RPMI8226 (cell line): ENCODE measurements at places on chromosomes 16 and 17.

DNA sequence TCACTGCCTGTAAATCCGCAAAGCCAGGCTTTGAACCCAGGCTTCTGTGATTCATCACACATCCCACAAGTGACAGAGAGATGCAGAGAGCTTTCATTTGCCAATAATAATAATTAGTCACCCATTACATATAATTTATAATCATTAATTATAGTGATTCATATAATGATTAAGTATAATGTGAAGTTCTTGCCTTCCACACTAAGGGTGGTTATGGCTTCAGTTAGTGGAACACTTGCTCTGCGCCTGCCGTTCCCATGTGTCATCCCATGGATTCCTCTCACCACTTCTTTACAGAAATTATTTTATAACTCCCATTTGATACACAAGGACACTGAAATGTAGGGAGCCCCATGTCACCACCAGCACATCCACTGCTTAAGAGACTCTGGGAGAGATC, 39.8 kb upstream of the XYLT1 start:
- DNase-seq, result no peak

GRCh38 chr17:7922845-7923628, 6.6 kb downstream of the KCNAB3 start:
- no peak for DNase-seq

- DNase-seq, result peak; percentile 29
Measured at GRCh38 chr16:11976850-11977375, 379 bp downstream of the SNX29 start.

GRCh38 chr17:75832652-75833400, 11.4 kb downstream of the UNC13D start:
- DNase-seq, result peak; percentile 49

- no peak for DNase-seq
Measured at GRCh38 chr16:730666-731509, 4.0 kb downstream of the HAGHL start.

- no peak for DNase-seq
Measured at GRCh38 chr16:4701791-4702465, 8.6 kb downstream of the NUDT16L1 start.

GRCh38 chr17:733743-734142, 1.3 kb downstream of the TLCD3A start:
- DNase-seq, result no peak

- DNase-seq, result peak; percentile 82
Measured at GRCh38 chr16:89687092-89687940, 827 bp downstream of the CDK10 start.

DNA sequence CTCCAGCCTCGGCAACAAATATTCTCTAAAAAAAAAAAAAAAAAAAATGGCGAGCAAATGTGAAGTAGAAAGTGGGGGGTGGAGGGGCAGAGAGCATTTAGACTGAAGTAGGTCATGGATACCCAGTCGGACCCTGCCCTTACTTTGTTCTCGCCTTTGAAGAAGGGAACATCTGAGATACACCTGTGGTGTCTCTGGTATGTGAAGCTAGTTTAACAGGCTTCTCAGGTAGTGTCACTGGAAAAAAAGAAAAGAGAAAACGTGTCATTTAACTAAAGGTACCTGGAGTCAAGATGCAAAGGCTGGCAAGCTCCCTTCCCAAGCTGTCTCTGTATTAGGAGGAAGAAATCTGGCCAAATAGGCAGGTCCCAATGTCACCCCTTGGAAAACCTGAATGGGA, 8.0 kb downstream of the FBF1 start:
- DNase-seq, result no peak

- DNase-seq, result no peak
Measured at GRCh38 chr16:56505181-56505580, 14.6 kb downstream of the BBS2 start.

DNA sequence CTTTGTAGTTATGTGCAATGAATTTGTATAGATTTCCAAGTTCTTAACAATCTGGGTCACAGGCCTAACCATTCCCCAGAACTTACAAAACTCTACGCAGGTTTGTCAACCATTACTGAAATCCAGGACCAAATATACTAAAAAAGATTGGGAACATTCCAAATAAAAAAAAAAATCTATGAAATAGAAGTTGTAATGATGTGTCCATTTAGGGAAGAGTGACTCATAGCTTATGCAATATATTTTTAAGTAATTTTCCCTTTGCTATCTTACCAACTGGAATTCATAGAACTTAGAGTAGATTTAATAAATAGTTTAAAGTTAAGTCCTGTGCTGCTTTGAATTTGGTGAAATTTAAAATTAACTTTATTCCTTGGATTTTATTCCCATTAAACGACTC, 393.2 kb downstream of the PMP22 start:
- no peak for DNase-seq

DNA sequence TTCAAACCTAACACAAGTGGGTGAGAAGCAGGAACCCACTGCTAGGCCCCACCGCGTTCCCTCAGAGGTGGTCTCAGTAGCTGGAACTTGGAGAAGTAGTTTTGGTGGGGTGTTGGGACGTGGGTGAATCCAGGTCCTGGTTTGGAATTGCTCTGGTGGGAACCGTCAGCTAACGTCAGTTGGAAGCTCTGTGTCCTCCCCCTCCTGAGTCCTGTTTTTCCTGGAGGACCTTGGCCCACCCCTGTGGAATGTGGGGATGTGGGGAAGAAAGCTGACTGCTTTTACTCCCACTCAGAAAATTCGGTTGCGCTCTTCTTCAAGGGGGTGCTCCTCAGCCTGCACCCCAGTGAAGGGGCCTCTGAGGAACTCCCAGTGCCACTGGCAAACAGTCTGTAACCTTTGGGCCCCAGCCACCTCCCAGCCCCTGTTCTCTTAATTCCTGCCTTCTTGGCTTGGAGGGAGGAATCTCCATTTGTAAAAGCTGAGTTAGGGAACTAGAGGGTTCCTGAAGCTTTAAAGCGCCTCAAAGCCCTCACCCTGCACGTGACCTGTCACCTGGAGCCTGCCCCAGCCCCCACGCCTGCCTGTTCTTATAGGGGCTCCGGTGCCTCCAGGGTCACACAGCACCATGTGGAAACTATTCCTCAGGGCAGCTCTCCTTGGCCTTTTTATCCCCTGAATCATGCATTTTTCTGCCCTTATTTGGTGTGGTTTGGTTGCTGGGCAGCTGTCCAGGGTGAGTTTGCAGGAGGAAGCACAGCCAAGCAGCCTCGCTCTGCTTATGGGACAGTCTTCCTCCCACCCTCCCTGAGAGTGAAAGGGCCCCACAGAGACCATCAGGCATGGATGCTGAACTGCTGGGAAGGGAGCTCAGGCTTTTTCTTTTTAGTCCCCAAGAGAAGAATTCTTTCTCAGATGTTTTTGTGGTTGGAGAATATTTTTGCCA, 16.2 kb upstream of the NAGLU start:
- no peak for DNase-seq

DNA sequence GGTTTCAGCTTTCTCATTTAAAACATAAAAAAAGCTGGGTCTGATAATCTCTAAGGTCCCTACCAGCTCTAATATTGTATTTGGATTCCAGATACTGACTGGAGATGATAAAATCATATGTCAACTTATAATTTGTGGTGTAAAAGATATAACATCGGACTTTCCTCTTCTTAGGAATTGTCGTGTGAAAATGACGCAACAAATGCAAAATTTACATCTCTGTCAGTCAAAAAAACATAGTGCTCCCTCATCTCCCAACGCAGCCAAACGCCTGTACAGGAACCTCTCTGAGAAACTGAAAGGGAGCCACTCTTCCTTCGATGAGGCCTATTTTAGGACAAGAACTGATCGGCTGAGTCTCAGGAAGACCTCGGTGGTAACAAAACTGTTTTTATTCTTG, 197.3 kb downstream of the ANKFN1 start:
- DNase-seq, result no peak

- peak; percentile 50 for DNase-seq
Measured at GRCh38 chr16:68116256-68116867, 31.2 kb downstream of the NFATC3 start.

GRCh38 chr17:48751733-48752398, 23.3 kb upstream of the HOXB13 start:
- no peak for DNase-seq

GRCh38 chr16:83689385-83689831, 118.4 kb upstream of the HSBP1 start:
- no peak for DNase-seq

GRCh38 chr16:27595475-27595874, 45.5 kb downstream of the KATNIP start:
- no peak for DNase-seq

DNA sequence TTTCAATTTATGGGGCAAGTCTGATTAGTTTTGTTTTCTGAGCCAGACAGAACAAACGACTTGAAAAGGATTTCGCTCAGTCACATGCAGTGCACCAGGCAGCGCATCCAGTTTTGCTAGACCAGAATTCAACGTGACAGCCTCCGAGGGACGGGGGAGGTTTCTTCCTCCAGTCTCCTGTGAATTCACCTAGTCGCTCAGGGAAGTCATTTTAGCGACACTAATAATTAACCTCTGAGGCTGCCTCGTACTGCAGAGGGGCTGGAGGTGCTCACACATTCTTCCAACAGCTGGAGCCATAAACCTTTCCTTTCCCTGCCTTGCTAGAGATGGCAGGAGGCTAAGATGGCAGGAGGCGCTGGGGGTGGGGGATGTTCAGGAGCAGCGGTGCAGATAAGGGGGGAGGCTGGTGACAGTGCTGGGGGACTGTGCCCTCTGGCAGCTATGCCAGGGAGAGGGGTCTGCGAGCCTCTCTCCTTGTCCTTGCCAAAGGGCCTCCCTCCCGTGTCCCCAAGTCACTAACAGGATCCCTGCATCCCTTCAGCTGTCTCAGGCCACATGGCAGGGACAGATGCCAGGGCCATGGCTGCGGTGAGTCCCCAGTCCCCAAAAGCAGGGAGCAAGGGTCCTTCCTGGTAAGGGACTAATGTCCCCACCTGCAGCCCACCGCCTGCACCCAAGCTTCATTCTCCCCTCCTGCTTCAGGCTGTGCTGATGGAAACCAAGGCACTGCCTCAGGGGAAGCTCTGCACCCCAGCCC, 24.0 kb downstream of the MXRA7 start:
- no peak for DNase-seq

- no peak for DNase-seq
Measured at GRCh38 chr17:76154292-76154691, 13.2 kb upstream of the FOXJ1 start.

- DNase-seq, result no peak
Measured at GRCh38 chr16:78748220-78748929, 648.9 kb downstream of the WWOX start.

- DNase-seq, result no peak
Measured at GRCh38 chr16:12260647-12261262, 284.2 kb downstream of the SNX29 start.

- DNase-seq, result no peak
Measured at GRCh38 chr17:79468183-79468944, 142.5 kb downstream of the RBFOX3 start.

- no peak for DNase-seq
Measured at GRCh38 chr17:17528696-17529652, 32.8 kb upstream of the RASD1 start.

GRCh38 chr17:20103454-20104446, 94.6 kb downstream of the SPECC1 start:
- no peak for DNase-seq

GRCh38 chr17:79730769-79731483, at the start of gene ENPP7:
Gene ENPP7 (plus strand): TSS chr17:79730943. CDS start chr17:79731140, 197 bp downstream.
- no peak for DNase-seq

DNA sequence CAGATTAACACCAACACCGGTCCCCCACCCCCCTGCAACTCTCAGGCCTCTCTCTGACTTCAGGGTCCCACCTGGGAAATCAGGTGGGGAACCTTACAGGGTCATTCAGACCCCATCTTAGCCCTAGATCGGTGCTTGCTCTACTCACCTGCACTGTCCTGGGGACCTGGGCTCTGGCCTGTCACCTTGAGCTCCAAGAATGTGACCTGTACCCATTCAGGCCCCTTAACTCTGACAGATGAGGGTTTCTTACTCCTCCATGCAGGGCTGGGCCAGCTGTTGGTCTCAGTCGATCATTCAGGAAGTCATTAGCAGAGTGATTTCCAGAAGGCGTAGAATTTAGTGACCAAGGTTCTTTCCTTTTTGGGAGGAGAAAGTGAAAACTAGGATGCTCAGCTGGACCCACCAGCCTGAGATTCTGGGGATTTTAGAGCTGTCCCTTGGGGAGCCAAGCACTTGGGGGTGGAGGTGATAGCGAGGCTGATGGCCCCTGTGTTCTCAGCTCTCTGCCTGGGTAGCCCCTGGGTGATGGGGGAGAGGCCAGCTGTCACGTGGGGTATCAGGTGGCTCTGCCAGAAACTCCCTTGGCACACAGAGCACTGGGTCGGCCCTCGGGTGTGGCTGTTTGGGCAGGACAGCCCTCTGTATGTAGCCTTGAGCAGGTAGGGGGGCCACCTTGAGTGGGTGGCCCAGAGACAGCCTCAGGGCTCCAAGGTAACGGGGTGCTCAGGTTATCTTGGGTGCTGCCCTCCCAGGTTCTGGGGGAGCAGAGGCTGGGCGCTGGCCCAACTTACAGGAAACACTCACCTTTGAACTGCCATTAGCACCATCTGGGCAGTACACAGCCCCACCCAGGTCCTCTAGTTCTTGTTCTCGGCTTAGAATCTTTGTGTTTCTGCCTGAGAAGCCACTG, 724 bp downstream of the MVP start:
- peak; percentile 67 for DNase-seq

GRCh38 chr16:89431630-89432029, 58.7 kb downstream of the ANKRD11 start:
- DNase-seq, result no peak

GRCh38 chr17:50256826-50257618, 17.2 kb upstream of the TMEM92 start:
- DNase-seq, result no peak

- no peak for DNase-seq
Measured at GRCh38 chr16:19911204-19911603, 26.6 kb upstream of the GPRC5B start.

GRCh38 chr16:68246666-68247065, 1.5 kb downstream of the PLA2G15 start:
- peak; percentile 80 for DNase-seq

DNA sequence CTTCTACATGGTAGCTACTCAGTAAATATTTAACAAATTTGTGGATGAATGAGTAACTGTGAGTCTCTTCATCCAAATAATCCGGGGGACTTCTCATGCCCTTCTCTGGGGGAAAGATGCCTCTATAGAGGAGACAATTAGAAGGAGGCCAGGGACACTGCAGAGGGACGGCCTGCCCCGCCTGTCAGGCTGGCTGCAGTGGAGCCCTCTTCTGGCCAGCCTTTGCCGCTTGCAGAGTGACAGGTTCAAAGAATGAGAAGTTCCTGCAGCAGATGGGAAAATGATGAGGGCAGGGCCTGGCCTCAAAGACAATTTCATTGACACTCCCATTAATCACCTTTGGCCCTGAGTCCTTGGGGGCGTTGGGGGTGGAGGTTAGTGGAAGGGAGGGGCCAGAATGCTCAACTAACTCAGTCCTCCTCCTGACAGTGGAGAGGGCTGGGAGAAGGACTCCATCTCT, 339.0 kb downstream of the MAF start:
- DNase-seq, result peak; percentile 63

- DNase-seq, result peak; percentile 17
Measured at GRCh38 chr16:64864232-64864809, 257.5 kb downstream of the CDH11 start.

DNA sequence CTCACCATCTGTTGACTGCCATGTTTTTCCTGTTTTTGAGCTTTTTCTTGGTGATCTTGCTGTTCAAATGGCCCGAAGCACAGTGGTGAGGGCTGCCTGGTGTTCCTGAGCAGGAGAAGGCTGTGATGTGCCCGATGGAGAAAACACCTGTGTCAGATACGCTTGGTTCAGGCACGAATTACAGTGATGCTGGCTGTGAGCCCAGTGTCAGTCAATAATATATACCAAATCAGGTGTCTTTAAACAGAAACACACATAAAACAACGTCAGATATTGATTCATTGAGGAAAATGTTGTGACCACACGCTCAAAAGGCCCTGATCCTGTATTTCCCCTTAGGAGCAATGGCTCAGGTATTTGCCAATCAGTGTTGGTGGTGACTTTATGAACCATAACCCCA, 111.7 kb downstream of the SDR42E1 start:
- DNase-seq, result no peak
